ENCODE measurements at places on chromosomes 6 and 20. TPM values are rescaled to one million over a fixed set of nuclear protein-coding genes. Genes with fewer than 3 reads are reported as not detected.

DNA sequence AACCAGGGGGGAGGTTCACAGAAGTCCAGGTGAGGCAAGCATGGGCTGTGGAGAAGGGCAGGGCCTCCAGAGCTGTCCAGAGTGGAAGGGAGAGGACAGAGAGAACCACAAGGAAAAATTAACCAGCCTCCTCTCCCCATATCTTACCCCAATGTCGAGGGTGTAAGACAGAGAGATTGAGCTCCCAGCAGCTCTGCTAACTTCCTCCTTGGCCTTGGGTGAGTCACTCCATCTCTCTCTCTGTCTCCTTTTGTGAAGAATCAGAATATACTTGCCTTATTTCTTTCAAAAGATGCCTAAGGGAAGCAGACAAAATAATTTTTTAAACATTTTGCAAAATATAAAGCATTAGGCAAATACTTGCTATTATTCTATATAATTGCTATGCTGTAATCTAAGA, 58.3 kb upstream of the IYD start:
- no peak for DNase-seq

DNA sequence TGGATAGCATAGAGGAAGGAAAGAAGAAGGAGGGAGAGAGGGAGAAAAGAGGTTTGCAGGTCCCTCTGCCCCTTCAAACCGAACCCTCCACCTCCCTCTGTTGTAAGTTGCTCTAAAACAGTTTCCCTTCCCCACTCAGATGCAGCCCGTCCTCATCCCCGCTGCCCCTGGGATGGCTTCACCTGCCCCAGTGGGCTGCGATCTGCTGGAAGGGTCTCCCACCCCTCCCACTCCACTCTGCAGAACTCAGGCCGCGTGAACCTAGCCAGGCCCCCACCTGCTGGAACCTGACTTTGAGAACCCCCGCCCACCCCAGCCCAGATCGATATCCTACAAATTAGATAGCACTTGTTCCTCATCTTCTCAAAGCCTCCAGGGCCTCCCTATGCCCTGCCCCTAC, 190.8 kb downstream of the DLL1 start:
- DNase-seq: no peak

DNA sequence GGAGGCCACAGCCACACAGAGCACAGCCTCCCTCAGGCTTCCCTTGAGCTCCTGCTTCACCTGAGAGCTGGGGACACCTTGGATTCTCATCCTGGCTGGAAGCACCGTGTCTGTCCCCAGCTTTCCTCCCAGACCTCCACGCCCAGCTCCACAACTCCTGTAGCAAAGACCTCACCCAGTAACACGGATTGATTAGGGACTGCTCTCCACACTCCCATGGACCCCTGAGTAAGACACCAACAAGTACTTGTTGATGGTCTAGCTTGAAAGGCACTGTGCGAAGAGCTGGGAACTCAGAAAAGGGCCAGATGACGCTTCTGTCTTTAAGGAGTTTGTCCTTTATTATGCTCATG, 109.6 kb downstream of the DLL1 start:
- no peak for DNase-seq

DNA sequence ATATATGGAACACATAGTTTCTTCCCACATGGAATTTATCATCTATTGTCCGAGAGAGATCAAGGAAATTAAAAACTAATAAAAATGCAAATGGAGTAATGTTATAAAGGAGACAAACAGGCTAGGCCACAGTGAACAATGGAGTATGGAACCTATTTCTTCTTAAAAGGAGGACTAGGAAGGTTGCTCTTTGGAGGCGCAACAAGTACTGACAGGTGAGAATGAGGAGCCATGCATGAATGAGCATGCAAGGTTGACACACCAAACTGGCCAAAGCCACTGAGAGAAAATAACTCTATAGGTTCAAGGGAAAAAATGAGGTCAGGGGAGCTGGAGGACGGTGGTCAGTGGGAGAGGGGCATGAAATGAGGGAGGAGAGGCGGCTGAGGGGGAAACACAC, 40.9 kb downstream of the PSMB1 start:
- DNase-seq: no peak

- DNase-seq: no peak
Measured at GRCh38 chr6:37521674-37522073, 22.0 kb upstream of the CCDC167 start.

DNA sequence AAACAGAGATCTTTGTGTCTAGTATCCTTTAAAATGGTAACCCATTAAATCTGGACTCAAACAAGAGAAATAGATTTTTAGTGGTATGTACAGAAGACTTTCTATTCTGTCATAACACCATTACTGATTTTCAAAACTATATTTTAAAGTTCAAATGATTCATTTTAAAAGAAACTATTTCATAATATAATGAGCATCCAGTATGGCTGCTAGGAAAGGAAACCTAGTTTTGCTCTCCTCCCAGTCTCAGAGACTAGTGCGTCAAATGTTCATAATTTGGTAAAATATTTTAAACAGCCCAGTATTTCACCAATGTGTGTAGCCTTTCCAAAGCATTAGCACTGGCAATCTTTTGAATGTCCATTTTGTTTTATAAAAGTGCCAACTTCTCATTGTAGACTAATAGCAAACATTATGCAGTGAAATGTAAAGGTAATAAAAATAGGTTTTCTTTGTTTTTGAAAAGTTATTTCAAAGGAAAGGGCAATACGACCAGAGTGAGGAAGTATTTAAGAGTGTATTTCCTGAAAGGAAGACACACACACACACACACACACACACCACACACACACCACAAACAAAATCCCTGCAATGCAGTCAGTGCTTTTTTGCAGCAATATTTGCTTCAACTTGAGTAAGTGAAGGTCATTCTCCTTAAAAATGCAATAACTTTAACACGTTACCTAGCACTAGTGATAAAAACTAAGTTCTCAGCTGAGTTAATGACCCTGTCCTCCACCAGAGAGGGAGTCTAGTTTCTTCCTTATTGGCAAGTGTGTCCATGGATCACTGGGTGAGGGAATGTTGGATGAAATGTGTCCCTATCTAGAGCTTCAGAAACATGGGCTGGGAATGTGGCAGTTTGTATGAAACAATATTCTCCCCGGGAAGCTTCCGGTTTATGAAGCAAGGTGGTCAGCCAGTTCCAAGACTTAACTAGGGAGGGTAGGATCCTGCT, 4.6 kb downstream of the PPP1R3G start:
- DNase-seq: no peak

- DNase-seq: no peak
Measured at GRCh38 chr6:53320964-53321363, 27.8 kb downstream of the ELOVL5 start.

DNA sequence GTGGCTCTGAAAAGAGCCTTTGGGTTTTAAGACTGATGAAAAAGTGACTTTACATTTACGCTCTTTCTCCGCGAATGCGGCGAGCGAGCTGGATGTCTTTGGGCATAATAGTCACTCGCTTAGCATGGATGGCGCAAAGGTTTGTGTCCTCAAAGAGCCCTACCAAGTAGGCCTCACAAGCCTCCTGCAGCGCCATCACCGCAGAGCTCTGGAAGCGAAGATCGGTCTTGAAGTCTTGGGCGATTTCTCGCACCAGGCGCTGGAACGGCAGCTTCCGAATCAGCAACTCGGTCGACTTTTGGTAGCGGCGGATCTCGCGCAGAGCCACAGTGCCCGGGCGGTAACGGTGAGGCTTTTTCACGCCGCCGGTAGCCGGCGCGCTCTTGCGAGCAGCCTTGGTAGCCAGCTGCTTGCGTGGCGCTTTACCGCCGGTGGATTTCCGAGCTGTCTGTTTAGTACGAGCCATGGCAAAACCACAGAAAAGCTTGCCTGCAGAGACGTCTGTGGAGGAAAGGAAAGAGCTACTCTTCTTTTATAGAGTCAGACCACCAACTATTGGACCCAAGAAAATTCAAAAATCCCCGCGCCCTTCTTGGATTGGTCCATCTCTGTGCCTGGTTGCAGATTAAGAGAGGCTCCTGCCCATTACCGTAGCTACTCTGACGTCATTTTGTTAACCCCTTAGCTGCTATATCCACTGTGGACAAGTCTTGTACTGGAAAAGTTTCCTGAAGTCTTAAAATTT, 55.5 kb upstream of the HFE start:
- DNase-seq: peak; percentile 88

DNA sequence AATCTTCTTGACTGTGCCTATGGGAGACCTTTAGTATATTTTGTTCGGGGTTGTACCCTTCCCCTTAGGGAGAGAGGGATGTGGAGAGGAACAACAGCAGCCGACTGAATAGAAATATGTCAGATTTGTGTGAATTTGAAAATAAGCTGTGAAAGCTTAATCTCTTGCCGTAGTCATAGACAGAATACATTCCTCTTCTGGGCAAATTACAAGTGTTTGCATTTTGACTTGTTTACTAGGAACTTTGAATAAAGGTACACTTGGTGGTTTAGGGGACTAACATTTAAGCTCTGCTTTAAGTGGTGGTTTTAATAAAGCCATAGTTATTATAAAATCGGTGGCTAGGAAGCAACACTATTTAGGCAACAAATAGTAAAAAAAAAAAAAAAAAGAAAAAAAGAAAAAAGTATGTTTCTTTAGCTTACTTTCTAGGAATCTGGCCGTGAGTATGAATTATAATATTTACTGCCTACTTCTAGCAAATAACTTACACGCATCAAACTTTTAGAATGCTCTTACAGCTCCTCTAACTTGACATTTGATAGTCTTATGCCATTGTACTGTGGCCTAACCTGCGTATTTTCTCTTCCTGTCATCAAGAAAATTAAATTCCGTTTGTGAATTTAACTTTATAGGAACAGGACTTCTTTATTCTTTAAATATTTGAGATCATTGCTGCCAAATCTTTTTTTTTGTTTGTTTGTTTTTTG, 65.1 kb downstream of the ZBTB2 start:
- DNase-seq: no peak

DNA sequence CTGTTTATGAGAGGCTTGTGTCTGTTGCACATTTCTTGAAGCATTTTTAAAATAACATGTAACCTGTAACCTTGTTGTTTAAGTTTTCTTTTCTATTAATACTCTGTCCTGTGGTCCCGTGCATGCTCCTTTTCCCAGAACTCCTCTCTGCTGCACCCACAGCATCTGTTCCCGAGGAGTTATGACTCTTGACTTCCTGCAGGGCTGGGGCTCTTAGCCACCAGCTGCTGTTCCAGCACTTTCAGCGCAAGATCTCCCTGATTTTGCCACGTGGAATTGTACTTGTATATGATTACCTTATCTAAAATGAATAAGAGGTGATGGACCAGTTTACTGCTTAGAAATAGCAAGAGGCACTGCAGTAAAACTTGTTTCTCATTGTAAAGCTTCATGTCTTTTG, 150.6 kb downstream of the QKI start:
- DNase-seq: no peak

- no peak for DNase-seq
Measured at GRCh38 chr6:149248693-149249369, 68.7 kb upstream of the TAB2 start.

GRCh38 chr20:50341880-50342637, 151.4 kb downstream of the CEBPB start:
- no peak for DNase-seq

DNA sequence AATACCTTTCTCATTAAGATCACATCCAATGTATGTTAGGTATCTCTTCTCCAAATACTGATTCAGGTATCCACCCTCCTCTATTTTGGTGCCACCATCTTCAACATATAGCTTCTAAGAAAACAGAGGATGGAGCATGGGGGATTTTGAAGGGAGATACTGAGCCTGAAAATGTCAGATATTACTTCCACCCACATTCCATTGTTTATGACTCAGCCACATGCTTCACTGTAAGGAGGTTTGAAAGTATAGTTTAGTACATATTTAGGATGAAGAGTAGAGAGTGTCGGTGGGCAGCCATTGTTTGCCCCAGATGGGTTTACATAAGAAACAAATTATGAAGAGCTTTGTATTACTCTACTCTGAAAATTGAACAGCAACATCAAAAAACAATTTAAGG, 286.7 kb downstream of the TFAP2B start:
- no peak for DNase-seq

GRCh38 chr6:25641940-25642666, 9.9 kb upstream of the SCGN start:
- no peak for DNase-seq

DNA sequence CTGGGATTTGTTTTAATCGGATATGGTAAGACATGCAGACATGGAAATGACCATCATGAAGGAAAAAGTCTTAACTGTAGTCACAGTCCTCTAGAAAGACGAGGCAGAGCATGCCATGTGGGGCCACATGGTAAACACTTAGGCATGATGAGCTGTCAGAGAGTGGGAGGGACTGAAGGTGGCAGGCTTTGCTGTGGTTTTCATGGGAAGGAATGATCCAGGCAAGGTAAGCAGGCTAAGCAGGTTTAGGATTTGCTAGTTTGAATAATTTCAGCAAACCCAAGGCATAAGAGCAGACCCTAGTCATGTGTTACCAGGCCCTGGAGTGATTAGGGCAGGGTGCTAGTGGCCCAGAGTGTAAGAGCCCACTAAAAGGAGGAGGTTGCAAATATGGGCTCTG, 47.2 kb upstream of the STMND1 start:
- DNase-seq: no peak

- no peak for DNase-seq
Measured at GRCh38 chr20:41178904-41179432, 41.6 kb downstream of the PLCG1 start.

DNA sequence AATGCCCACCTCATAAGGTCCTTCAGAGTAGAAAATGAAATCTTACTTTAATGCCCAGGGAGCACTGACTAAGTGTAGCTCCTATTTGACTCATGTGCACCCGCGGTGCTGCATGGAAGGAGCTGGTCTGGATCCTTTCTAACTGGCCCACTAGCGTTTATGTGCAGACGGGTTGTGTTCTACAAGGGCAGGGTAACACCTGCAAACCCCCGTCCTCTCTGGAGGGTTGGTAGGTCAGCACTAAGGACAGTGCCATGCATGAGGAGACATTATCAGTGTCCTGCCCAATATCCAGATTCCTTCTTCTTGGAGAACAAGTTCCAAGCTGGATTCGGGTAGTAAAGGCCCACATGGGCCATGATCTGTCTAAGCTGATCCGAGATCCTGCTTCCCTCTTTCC, 140.3 kb downstream of the ANKRD60 start:
- DNase-seq: no peak

DNA sequence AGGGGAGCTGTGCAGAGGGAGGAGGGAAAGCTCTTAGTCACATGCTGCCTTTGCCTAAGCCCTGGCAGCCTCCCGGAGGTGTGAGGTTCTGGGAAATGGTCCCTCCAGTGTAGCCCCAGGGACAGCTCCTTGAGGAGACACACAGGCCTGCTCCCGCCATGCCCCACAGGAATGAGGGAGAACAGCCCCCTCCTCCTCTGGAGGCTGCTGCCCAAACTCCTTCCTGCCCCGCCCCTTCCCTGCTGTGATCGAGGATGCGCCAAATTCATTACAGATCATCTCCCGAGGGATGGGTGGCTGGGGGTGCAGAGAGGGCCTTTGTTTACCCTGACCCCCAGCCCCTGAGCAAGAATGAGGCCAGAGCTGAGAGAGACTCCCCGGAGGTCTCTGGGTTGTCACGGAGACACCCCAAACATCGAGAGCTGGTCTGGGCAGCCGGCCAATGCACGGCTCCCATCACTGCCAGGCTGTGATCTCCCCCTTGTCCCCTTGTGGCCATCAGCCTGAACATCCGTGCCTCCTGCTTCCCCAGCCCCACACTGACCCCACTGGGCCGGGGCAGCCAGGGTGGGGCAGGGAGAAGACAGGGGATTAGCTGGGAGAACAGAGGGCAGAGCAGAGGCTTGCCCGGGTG, 8.4 kb downstream of the CYP21A2 start:
- no peak for DNase-seq

The MOCS1 gene
- total RNA-seq: 66.0 TPM

The LAMA5 gene
- total RNA-seq: 45.5 TPM

The TAP1 gene
- total RNA-seq: 77.7 TPM

The PGC gene
- not detected for total RNA-seq

The SIGLEC1 gene
- total RNA-seq: 28.2 TPM

The RALGAPB gene
- 31.3 TPM for total RNA-seq

The TRIM10 gene
- not detected for total RNA-seq

The BFSP1 gene
- total RNA-seq: 1.1 TPM

The MYBL2 gene
- not detected for total RNA-seq

The WFDC10B gene
- total RNA-seq: not detected
